ENCODE measurements at places on chromosomes 3 and 15.

DNA sequence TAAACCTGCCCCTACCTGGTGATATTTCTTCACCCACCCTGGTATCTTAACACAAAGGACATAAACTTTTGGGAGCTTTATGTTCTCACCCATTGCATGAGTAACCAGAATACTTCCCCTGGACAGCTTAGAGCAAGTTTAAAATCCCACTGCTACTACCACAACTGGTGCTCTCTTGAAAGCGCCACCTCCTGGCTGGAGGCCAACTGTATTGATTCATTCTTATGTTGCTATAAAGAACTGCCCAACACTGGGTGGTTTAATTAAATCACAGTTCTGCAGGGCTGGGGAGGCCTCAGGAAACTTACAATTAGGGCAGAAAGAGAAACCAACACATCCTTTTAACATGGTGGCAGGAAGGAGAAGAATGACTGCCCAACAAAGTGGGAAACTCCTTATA, 592.4 kb downstream of the EPHA3 start:
- DNase-seq = no peak

GRCh38 chr3:23723930-23724329, 81.8 kb upstream of the UBE2E1 start:
- DNase-seq = no peak

- no peak for DNase-seq
Observed at GRCh38 chr3:180961087-180961486, 28.4 kb downstream of the DNAJC19 start.

- no peak for DNase-seq
Observed at GRCh38 chr3:116443191-116443661, 2.1 kb downstream of the LSAMP start.

DNA sequence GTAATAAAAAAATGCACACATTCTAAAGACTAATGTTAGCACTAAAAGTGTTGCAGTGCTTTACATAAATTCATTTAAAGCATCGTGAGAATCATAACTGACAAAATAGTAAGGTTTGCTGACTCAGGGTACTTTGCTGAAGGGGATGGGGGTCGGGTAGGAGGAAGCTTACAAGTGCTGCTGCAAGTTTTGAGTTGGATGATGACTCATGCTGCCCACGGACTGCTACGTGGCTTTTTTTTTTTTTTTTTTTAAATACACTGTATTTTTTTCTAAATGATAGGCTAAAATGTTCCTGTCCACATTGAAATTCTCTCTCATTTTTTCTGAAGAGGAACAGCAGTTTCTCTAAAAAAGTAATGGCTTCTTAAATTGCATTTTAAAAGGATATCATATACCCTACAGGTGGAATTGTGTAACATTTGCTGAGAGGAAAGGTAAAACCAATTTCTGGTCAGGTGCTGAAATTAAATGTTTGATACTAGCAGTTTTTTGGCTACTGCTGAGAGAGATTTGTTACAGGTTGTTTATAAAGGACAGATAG, 2.2 kb downstream of the MAPK6 start:
- DNase-seq = no peak

- DNase-seq = no peak
Observed at GRCh38 chr15:90645873-90646575, 71.1 kb upstream of the BLM start.

DNA sequence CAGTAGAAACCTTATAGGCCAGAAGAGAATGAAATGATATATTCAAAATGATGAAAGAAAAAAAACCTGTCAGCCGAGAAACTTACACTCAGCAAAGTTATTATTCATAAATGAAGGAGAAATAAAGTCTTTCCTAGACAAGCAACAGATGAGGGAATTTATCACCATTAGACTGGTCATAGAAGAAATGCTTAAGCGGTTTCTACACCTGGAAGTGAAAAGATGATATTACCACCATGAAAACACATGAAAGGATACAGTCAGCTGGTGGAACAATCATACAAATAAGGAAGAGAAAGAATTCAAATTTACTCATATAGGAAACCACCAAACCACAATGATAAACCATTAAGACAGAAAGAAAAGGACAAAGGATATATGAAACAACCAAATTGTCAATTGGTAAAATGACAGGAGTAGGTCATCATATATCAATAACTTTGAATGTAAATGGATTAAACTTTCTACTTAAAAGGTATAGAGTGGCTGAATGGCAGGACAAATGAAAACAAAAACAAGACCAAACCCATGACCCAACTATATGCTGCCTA, 29.9 kb upstream of the PRR23C start:
- DNase-seq = no peak

DNA sequence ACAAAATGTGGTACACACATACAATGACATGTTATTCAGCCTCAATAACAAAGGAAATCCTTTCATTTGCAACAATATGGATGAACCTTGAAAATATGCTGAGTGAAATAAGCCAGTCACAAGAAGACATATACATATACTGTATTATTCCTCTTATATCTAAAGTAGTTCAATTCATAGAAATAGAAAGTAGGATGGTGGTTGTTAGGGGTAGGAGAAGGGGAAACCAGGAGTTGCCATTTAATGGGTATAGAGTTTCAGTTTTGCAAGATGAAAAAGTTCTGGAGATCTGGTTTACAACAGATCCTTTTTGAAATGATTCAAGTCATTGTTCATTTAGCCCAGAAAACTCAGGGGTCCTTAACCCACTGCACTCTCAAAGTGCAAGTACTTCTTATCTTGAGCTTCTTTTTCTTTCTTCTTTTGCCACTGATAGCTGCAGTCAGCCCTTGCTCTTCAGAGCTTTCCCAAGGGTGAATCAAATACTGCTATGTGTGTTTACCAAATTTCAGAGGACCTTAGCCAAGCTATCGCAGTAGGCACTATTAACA, 208.0 kb upstream of the EOMES start:
- DNase-seq = no peak

GRCh38 chr3:139808201-139808600, 126.8 kb upstream of the CLSTN2 start:
- no peak for DNase-seq

DNA sequence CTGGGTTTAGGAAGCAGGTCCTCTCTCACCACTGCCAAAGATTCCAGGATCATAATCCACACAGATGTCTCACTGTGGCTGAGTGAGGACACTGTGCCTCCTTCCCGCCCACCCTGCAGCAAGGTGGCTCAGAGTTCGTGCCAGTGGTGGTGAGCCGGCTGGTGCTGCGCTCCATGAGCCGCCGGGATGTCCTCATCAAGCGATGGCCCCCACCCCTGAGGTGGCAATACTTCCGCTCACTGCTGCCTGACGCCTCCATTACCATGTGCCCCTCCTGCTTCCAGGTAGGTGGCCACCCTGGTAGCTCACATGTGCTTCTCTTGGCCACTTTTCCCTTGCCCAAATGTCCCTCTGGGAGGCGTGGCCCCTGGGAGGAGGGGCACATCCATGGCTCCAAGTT, 9.0 kb upstream of the RHO start:
- DNase-seq = no peak

DNA sequence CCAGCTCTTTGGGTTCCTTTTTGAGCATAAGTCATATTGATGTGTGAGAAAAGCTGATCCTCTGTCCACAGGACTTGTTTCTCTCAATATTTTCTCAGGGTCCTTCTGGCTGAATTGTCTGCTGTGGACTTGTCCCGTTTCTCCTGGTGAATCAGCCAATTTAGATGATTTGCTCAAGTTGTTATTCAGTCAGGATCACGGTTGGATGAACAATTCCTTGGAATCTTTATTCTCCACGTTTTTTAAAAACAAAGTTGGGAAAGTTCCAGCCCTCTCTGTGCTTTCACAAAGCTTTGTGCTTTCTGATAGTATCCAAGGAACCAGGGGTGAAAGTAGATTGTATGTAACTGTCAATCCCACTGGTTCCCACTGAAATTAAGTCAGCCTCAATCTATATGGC, 61.3 kb downstream of the LRRC3B start:
- DNase-seq = no peak

- DNase-seq = no peak
Observed at GRCh38 chr3:60226912-60227311, 1024.3 kb downstream of the FHIT start.

- DNase-seq = no peak
Observed at GRCh38 chr3:3772920-3773319, 26.3 kb upstream of the LRRN1 start.

DNA sequence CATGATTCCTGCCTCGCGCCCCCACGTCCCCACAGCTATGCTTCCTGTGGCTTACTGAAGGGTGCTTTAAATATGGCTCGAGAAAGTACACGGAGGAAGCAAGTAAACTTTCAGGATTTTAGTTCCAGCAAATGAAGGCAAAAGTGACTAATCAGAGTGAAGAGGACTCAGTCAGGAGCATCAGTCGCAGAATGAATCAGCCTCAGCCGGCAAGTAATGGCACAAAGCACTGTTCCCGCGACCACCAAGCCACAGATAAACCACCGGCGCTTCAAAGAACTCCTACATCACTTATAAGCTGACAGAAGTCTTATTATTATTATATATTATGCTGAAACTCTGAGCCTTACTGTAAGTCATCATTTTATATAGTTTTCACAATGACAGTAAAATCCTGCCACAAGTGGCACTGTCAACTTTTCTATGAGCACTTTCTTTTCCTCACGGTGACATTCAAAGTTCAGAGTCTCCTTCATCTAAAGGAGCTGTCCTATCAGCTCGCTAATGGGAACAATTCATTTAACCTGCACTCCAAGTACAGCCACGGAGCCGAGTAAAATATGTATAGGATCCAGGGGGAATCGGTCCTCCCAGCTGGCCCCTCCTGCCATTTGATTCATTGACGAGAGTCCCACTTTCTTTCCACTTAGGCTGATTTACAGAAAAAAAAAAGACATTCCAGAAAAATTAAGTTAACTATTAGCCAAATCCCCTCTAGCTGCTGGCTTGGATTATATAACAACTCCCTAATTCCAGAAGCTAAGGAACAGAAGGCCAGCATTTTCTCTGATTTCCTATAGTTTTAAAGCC, 217.0 kb upstream of the ICE2 start:
- no peak for DNase-seq

DNA sequence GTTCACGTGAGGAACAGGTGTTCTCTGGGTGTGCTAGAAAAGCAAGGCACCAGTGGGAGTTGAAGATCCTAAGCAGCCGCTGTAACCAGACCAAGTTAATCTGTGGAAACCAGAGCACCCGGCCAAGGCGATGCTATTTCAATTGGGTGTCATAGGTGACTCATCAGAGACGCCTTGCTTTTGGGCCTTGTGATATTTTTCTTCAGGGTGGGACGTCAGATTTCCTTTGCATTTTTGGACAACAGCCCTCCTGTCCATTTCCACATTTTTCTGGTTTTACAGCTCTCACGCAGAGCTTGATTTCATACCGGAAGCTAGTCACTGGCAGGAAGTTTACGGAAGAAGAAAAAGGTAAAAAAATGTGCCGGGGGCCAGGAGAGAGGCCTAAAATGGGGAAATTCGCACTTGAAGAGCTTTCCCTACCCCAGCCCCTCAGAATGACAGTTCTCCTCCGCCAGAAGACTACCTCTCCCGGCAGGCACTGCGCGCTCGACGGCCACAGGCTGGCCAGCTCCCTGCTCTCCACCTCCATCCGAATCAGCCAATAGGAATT, 471 bp upstream of the KBTBD8 start:
- DNase-seq = no peak

DNA sequence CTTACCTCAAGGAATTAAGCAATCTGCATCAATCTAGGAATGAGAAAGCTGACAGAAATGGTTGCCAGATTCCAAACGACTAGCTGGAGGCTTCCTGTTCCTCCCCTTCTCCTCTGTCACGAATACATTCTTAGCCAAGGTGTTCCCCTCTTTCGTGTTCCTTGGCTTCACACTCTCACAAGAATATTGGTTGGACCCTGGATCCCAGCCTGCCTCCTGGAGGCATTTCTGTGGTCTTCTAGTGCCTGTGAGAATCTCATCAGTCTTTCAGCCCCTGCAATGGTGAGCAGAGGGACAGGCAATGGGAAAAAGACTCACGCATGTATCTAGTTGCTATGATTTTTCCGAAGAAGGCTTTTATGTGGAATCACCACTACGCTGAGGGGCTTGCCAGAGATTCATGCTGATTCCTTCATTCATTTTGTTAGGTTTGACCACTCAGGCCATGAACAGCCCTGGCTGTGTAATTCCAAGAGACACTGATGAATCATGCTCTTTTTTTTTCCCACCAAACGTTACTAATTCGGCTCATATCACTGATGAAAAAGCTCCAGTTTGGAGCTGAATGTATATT, 1.6 kb upstream of the P3H2 start:
- no peak for DNase-seq

- DNase-seq = no peak
Observed at GRCh38 chr15:83320844-83321243, 36.4 kb upstream of the BNC1 start.

DNA sequence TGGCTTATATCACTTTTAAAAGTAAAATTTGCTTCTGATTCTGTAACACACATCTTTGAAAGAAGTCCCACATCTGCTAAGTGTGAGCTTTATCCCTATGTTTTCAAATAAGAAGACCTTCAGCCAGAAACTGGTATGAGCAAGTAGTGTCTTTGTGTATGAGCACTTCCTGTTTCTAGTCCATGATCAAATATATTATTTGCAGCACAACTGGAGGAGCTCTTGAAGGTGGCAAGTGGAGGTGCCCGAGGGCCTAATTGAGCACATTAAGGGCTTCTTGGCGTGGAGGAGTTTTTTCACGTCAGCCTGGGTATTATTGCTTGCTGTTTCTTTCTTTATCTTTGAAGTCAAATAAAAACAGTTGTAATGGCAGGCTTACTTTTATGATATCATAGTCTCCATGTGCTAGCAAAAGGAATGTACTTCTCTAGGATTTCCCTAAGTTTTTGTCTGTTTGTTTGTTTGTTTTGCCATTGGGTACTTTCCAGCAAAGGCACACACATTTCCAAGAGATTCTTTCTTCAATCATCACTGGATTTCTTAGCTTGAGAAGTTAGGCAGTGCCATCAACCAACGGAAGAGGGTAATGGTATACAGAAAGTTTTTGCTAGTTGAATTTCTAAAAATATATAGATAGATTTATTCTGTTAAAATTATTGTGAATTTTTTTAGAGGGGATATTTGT, 68.1 kb downstream of the MEIS2 start:
- no peak for DNase-seq

- no peak for DNase-seq
Observed at GRCh38 chr3:16286751-16287543, 21.9 kb downstream of the OXNAD1 start.

- no peak for DNase-seq
Observed at GRCh38 chr3:153084431-153084830, 77.6 kb upstream of the RAP2B start.

GRCh38 chr15:28913171-28913765, 27.5 kb downstream of the APBA2 start:
- DNase-seq = no peak

DNA sequence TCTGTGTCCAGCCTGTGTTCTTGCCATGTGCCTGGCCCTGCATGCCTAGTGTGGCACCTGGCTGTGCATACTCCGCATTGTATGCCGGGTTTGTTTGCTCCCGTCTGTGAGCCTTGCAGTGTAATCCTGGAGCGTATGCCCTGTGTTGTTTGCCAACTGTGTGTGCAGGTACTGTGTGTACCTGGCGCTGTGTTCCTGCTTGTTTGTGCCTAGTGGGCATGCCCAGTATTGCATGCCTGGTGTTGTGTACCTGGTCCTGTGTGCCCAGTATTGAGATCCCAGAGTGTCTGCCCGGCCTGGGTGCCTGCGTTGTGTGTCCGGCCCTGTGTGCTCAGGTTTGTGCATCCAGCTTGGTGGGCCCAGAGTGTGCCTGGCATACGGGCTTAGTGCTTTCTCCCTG, 54.5 kb upstream of the CHRNA7 start:
- no peak for DNase-seq

Data from epithelial cell of proximal tubule (primary cell).